SK-N-SH (cell line): ENCODE measurements at places on chromosomes 1 and 21.
A peak's percentile ranks its signal among the peaks of the same experiment; 100 is the strongest.

DNA sequence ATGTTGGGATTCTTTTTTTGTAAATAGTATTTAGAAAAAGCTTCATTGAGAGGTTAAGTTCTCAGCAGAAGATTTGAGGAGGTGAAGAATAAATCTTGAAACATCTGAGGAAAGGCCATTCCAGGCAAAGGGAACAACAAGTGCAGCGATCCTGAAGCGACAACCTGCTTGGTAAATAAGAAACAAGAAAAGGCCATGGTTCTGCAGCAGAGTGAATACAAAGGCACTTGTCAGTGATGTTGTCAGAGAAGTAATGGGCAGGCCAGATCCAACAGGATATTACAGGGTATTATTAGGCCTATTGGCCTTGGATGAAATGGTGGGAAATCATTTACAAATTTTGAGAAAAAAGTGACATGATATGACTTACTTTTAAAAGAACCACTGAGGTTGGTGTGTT, 960.0 kb downstream of the PLA2G4A start:
- DNase-seq, result no peak

DNA sequence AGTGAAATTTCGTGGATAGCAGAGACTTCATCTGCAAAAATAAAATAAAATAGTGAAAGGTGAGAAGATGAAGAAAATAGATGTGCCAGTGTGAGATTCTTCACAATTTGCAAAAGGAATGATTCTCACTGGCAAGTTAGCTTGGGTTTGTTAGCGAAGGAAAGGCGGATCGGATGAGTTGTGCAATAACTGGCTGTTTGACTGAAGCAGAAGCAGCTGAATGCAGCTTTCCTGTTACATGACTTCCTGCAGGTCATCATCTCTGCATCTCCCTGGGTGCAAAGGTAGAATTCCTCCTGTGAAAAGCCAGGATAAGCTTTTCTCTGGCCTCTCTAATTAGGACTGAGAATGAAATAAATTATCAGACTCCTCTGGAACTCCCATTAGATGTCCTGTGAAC, 263.1 kb upstream of the CHRM3 start:
- DNase-seq, result no peak

GRCh38 chr1:117173691-117174090, 37.0 kb downstream of the VTCN1 start:
- DNase-seq, result peak; percentile 44

DNA sequence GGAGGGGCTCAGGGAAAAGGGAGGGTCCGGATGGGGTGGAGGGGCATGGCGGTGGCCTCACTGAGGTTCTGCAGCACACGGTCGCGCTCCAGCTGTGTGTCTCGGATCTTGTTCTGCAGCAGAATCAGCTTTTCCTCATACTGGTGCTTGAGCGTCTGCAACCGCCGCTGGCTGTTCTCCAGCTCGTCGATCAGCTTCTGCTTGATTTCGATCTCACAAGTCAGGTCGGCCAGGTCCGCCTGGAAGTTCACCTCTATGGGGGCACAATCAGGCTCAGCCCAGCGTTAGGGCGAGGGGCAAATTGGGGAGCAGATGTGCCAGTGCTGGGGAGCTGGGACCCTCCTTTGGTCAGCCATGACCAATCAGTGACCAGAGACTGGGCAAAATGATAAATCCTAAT, 25.2 kb downstream of the KIF21B start:
- DNase-seq, result no peak

DNA sequence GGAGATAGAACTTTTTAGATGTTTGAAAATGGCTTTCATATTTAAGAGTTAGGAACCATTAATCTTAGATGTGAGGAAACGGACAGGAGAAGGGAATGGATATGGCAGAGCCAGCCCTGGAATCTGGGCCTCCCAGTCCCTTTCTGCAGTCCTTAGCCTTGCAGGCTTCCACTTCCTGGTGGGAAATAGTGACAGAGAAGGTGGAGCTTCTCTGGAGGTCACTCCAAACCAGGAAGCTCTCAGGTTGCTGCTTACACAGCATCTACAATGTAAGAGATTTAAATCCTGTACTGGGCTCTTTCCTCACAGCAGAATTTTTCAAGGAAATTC, 2.5 kb downstream of the S100A11 start:
- no peak for DNase-seq

GRCh38 chr1:48761986-48762385, 14.7 kb downstream of the BEND5 start:
- DNase-seq, result no peak

DNA sequence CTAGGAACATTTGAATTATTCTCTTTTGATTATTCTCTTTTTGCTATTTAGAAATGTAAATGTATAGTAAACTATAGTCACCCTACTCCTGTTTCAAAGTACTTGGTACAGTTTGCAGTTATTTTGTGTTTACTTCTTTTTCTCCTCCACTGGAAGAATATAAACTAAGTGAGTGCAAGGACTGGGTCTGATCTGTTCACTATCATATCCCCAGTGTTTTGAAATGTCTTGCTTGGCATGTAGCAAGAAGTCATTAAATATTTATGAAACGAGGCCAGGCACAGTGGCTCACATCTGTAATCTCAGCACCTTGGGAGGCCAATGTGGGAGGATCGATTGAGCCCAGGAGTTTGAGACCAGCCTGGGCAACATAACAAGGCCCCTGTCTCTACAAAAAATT, 35.8 kb upstream of the PODN start:
- no peak for DNase-seq

DNA sequence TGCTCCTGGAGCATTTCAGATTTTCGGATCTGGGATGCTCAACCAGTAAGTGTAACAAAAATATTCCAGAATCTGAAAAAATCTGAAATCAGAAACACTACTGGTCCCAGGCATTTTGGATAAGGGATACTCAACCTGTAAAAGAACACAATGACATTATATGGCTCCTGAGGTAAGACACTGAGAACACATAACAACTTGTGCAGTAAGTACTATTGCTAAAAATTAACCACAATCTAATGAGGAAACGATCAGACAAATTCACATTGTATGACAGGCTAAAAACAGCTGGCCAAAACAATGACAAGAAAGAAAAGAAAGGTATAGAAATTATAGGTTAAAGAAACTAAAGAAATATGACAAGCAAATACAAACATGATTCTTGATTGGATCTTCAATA, 54.9 kb downstream of the LTN1 start:
- no peak for DNase-seq

GRCh38 chr1:236354330-236355147, 39.5 kb upstream of the EDARADD start:
- no peak for DNase-seq

DNA sequence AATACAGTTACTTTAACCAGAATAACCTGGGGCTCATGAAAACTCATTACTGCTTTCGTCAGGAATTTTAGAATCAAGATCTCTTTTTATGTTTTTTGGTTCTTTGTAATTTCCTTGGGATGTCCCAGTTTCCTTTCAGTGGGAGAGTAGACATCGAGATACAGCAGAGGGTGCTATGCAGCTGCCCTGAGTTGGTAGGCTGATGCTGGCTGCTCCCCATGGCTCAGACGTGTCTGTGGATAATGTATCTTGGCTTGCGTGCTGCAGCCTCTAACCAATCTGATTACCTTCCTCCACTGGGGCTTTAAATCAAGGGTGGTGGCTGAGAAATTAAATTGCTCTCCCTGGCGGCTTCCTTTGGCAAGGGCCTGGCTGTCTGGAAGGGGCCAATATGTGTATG, 253.7 kb downstream of the CACNA1E start:
- DNase-seq, result no peak

- no peak for DNase-seq
Observed at GRCh38 chr1:224730965-224731364, 114.8 kb downstream of the CNIH3 start.

GRCh38 chr1:246947255-246947654, 15.5 kb upstream of the AHCTF1 start:
- DNase-seq, result no peak

GRCh38 chr1:232894436-232894835, 56.0 kb upstream of the NTPCR start:
- DNase-seq, result no peak

DNA sequence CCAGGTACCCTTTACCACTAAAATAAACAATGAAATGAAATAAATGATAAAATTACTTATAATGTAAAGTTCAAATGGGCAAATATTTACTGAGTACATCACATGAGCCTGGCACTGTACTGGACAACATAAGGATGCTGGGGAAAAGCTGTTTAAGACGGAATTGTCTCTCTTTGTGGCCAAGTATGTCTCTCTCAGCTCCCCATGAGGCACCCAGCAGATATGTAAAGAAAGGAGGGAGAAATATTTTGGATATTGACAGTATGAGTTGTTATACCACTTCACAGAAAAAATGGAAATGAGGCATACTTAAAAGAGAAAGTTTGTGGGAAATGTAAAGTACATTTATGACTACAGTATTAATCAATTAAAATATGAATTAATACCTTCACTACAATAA, 1.0 kb upstream of the TNFSF4 start:
- DNase-seq, result no peak

DNA sequence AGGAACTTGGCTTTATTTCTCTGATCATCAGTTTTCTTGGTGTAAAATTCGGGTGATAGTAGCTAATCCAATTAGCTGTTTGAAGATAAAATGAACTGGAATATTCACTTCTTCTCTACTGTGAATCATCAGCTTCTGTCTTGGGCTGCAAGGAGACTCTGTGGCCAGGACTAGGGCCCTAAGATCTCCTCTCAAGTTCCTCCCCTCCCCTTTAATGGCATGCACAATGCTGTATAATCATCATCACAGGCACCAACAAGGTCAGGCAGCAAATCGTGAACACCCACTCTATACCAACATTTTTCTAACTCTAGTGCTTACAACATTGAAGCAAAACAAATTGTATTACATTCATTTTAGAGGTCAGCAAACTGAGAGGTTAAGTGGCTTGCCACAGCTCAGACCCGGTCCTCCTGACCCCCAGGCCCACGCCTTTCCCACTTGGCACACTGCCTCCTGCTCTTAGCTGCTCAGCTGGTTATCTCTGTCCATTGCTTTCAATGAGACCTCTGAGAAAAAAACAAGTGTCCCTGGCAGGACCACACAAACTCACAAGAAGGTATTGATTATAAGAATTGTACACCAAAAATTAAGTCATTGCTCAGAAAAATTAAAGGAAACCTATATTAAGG, 31.8 kb downstream of the LRRC52 start:
- DNase-seq, result no peak

DNA sequence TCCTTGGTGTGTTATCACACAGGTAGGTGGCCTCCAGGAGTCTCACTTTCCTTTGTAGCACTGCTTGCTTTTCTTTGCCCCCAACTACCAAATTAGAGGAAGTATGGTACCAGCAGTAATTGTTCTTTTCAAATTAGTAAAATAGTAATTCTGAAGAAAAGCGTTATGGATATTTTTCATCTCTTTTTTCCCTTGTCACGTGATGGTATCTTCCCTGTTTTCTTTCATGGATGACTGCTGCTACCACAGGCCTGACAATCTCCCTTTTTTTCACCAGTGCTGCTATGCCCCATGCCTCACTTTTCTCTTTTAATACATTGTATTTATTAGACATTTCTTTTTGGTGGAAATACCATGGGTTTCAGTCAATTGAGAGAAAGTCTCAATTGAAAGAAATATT, 3.3 kb downstream of the ZBTB37 start:
- DNase-seq, result no peak
